ENCODE measurements at places on chromosomes 11 and 22.

DNA sequence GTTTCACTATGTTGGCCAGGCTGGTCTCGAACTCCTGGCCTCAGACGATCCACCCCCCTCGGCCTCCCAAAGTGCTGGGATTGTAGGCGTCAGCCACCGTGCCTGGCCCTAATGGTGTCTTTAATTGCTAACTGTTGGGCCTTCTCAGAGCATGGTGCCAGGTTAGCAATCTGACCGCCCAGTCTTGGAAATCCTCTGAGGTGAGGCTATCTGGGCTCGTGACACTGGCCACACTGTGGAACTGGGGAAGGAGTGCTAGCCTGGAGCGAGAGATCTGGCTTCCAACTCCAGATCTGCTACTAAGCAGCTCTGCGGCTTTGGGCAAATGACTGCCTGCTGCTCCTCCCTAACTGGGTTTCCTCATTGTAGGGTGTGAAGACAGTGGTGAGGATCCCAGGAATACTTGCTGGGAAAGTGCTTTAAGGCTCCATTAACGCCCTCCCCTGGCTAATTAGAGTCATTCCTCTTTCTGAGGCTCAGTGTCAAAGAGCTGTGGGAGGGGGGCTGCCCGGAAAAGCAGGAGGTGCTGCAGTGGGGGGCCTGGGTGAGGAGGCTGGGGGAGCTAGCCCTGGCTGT is 35.4 kb downstream of the CHRDL2 start:
- DNase-seq, result no peak

DNA sequence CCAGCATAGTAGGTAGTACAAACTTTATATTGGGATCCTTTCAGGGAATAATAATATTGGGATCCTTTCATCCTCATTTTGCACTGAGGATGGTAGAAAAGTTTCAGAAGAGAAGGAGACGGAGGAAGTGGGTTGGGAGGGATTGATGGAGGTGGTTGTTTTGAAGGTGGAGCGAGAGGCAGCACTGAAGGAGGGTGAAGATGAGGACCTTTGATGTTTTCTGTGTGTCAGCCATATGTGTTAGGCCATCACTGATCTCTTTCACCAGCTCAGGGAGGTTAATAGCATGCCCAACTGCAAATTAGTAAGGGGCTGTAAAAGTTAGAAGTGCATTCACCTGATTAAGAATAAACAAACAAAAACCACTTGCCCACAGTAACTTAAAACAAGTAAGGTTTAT is 275.5 kb upstream of the B3GAT1 start:
- no peak for DNase-seq

- no peak for DNase-seq
These were observed 178.2 kb upstream of the CCDC90B start for GRCh38 chr11:83464160-83464944.

DNA sequence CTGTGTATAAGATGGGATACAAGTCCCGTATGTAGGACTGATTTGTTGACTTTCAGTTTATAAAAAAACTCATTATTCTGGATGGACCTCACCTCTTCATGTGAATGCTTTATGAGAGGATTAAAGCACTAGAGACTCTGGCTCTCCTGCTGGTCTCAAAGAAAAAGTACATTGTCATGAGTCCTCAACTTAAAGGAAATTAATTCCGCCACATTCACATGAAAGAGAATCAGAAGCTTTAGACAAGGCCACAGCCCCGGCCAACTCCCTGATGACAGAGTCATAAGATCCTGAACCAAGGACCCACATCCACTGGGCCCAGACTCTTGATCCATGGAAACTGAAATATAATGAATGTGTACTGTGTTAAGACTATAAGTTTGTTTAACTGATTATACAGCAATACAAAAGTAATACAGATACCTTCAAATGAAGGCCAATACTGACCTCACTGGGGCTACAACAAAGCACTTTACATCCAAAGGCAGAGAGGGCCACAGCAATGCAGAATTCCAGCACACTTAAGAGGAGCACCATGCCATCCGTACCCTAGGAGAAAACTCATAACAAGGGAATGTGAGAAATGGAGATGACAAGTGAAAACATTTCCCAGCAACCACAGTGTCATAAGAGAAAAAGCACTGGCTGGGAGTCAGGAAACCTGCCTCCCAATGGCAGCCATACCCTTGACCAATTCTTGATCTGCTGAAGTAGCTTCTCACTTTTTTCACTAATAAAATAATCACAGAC is 25.4 kb upstream of the MS4A6A start:
- no peak for DNase-seq

DNA sequence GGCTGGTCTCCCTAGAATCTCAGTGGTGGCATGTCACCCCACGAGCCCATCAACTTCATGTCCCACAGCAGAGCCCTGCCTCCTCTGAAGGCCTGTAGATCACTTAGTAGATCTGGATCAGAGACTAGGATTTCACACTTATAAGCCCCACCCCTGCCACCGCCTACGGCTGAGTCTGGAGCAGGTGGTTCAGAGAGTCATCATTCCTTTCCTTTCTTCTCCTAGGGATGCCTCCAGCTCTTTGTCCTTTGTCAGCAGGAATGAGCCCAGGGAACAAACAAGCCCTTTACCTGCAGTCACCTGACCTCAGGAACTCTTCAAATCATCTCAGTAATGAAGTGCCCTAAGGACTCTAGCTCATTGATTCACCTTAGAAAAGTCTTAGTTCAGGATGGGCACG is 37.8 kb downstream of the SCGB1A1 start:
- no peak for DNase-seq

DNA sequence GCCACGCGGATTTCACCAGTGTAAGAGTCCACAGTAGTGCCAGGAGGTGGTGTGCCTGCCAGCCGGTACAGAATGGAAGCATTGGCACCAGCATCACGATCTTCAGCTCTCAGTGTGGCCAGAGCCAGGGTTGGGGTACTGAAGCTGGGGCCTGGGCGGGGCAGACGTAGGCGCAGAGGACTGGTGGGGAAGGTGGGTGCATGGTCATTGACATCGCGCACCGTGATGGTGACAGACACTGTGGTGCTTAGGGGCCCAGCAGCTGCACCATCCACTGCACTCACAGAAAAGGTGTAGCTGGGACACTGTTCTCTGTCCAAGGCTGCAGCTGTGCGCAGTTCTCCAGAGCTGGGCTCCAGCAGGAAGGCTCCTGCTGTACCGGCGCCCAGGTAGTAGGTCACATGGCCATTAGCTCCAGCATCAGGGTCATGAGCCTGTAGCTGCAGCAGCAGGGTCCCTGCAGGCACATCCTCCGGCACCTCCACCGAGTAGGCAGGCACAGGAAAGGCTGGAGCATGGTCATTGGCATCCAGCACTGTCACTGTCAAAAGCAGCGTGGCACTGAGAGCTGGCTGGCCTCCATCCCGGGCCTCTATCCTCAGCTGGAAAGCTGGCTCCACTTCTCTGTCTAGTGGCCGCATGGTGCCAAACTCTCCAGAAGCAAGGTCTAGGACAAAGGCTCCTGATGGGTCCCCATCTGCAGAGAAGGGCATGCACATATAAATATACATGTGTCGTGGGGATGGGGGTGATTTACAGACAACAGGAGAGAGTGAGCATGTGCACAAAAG is 7.9 kb upstream of the TPP1 start:
- no peak for DNase-seq

Measured in fibroblast of skin of abdomen (primary cell).